ENCODE measurements at places on chromosomes 16 and 17. TPM values are rescaled to one million over a fixed set of nuclear protein-coding genes. Genes with fewer than 3 reads are reported as not detected.
A peak's percentile ranks its signal among the peaks of the same experiment; 100 is the strongest.

DNA sequence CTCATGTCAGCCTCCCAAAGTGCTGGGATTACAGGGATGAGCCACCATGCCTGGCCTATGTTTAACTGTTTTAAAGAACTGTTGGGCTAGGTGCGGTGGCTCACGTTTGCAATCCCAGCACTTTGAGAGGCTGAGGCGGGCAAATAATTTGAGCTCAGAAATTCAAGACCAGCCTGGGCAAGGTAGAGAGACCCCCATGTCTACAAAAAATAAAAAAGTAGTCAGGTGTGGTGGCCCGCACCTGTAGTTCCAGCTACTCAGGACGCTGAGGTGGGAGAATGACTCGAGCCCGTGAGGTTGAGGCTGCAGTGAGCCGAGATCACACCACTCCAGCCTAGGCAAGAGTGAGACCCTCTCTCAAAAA lies 1.9 kb upstream of the ITGAL start:
- DNase-seq = no peak

DNA sequence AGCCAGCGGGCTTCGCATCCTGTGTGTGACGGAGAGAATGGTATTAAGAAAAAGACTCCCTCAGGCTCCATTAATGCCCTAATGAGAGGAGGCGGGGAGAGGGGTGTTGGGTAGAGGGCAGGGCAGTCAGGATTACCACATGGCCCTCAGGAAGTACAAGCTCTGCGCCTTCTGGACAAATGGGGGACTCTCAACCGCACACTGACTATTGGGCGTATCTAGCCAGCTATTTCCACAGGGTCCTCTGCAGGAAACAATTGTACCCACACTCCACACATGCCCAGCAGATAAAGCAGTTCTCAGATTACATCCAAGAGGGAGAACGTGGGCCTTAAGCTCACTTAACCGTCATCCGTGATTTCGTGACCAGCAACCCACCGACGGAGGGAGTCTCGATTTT lies 14.7 kb downstream of the NXN start:
- DNase-seq = no peak

The OSBPL7 gene
- 12.9 TPM for total RNA-seq

The CBX2 gene
- total RNA-seq = 4.2 TPM

GRCh38 chr17:57956291-57957119 lies 1.3 kb upstream of the CUEDC1 start:
- peak; percentile 61 for DNase-seq

The NPEPPS gene
- 121 TPM for total RNA-seq

DNA sequence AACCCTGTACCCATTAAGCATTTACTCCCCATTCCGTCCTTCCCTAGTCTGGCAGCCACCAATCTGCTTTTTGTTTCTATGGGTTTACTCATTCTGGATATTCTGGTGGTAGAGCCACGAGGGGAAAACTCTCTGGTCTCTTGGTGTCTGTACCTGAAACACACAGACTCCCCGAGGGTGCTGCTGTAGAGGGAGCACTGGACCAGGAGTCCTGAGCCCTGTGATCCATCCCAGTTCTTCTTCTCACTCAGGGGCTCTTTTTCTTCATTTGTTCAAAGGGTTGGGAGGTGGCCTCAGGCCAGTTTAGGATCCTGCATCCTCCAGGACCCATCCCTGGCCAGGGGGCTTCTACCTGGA lies 14.1 kb downstream of the HEXIM2 start:
- DNase-seq = no peak

DNA sequence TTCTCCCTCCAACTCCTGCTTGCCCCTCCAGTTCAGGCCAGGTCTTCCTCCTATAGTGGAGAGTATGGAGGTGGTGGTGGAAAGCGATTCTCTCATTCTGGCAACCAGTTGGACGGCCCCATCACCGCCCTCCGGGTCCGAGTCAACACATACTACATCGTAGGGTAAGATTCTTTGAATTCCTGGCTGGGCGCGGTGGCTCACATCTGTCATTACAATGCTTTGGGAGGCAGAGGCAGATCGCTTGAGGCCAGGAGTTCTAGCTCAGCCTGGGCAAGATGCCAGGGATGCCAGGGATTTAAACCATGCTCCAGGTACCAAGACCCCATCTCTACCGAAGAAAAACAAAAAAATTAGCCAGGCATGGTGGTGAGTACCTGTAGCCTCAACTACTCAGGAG lies 1.4 kb downstream of the ZG16 start:
- DNase-seq = no peak

The DLG4 gene
- 11.7 TPM for total RNA-seq

- no peak for DNase-seq
Measured at GRCh38 chr16:2498531-2499253, 15.1 kb upstream of the ATP6V0C start.

GRCh38 chr16:31696968-31697743 lies 169.5 kb downstream of the AHSP start:
- DNase-seq = no peak

The MLLT6 gene
- 174 TPM for total RNA-seq

GRCh38 chr16:21957714-21958346 lies 4.7 kb downstream of the UQCRC2 start:
- no peak for DNase-seq

The CACNG1 gene
- not detected for total RNA-seq

GRCh38 chr16:84194470-84195200 lies 3.7 kb downstream of the ADAD2 start:
- peak; percentile 69 for DNase-seq

GRCh38 chr17:61479493-61480413 lies 27.5 kb downstream of the TBX4 start:
- no peak for DNase-seq

DNA sequence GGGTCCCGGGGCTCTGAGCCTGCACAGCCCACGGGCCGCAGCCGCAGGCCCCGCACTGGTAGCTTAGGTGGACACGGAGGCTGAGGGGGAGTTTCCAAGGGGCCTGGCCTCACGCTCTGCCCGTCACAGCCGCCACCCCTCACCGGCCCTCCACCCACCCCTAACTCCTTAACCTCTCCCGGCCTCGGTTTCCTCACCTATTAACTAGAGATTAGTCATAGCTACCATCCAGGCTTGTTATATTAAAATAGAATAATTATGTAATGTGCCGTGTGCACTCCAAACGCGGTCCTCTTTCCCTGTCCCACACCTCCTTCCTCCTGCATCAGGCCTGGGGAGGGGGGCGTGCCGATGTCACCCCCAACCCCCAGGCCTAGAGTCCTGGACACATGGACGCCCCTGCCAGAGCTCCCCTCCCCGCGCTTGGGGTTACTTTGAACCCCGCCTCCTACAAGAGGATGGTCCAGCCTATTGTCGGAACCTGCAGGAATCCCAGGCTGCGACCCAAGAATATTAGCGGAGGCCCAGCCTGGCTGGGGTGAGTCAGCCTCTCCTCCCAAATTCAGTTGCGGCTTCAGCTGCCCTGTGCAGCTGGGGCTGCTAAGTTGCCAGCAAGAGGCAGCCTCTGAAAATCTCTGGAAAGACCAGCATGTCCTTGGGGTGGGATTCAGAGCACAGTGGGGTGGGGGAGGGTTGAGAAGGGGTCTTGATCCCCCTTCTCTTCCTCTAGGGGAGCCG lies 17.3 kb downstream of the SOCS3 start:
- no peak for DNase-seq

DNA sequence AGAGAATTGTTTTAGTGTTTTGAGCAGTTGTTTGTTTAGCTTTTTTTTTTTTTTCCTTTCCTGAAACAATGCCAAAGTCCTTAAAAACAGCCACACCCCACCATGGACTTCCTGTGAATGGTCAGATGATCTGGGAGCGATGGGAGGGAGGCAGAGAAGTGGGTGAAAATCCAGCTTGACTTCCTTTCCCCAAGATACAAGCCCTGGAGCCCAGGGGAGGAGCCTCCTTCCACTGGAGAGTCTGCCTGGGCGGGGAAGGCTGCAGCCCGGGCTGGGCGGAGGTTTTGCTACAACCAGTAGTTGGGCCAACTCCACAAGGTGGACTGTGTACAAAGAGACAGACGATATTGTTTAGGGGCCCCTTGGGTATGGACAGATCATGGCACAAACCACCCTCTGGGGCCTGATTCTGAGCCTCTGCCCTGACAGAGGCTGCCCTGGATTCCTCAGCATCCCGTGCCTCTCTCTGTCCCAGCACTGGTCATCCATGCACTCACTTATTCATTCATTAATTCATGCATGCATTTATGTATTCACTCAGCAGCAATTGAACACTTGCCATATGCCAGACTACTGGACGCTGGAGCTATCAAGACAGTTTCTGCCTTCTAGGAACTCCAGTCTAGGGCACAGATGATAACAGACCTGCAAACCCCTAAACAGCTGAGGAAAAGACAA lies 29.8 kb downstream of the WSB1 start:
- DNase-seq = no peak

The TOM1L1 gene
- total RNA-seq = 2.0 TPM

The NACA2 gene
- total RNA-seq = not detected

DNA sequence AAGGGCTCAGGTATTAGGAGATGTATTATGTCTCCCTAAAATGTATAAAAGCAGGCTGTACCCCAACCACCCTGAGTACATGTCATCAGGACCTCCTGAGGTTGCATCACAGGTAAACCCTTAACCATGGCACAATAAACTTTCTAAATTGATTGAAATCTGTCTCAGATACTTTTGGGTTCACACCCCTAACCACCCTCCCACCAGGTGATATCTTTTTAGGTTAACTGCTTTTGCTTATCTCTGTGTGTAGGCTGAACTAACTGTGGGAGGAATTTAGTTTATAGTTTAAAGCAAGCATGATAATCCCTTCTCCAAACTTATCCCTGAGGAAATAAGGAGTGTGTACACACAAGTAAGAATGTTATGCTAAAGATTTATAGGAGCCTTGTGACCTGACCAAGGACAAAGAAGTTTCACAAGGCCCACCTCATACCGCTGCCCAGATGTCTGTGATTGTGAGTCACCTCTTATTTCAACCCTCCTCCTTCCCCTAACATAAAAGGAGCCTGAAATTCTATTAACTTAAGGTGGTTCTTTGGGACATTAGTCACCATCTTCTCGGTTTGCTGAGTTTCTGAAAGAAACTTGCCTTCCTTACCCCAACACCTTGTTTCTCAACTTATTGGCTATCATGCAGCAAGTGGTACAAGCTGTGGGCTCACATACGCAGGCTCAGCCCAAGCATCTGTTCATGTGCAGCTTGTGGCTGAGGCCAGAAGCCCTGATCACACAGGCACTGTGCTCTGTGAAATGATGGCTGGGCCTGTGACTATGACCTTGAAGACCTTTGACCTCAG lies 11.3 kb downstream of the PRSS22 start:
- no peak for DNase-seq

- DNase-seq = no peak
Measured at GRCh38 chr17:60524463-60525327, 1.3 kb downstream of the APPBP2 start.

DNA sequence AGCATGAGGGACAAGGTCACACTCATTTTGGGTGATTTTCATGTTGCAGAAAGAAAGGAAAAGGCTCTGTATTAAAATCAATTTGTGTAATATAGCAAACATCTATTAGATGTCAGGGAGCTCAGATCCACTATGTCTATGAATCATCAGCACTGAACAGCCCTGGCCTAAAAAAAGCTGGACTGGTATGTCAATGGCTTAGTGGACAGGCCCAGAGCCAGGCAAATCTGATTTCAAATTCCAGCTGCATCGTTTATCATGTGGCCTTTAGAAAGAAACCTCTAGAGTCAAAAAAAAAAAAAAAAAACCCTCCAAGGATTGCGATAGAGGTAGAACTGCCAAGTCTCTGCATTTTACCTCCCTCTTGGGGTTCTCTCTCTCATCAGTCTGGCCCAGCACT lies 5.4 kb downstream of the GAS7 start:
- DNase-seq = no peak

The TNFRSF13B gene
- not detected for total RNA-seq

The NAA60 gene
- 38.9 TPM for total RNA-seq
